ENCODE measurements at places on chromosomes 7 and 10.

GRCh38 chr7:54841772-54842697, 83.0 kb upstream of the SEC61G start:
- DNase-seq = no peak

DNA sequence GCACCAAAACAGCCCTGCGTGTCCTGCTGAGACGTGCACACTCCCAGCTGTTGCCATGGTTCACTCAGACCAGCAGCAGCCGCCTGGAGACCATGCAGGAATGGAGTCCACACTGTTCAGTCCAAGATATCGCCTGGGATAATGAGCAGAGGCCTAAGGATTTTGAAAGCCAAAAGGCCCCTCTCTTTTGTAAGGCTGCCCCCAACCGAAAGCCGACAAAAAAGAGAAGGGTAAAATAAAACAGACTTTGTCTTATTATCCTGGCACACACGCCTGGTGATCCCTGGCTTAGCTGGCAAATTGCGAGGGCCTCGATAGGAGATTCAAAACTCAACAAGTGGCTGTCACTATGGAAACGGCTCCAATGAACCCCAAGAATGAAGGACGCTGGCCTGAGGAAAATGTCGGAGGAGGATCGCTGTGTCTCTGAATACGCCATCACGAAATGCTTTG, 263.6 kb downstream of the SKIDA1 start:
- no peak for DNase-seq

- DNase-seq = no peak
These were observed 65.1 kb upstream of the PHF14 start for GRCh38 chr7:10908600-10908999.

GRCh38 chr7:38178695-38179344, 775 bp downstream of the STARD3NL start:
- no peak for DNase-seq

DNA sequence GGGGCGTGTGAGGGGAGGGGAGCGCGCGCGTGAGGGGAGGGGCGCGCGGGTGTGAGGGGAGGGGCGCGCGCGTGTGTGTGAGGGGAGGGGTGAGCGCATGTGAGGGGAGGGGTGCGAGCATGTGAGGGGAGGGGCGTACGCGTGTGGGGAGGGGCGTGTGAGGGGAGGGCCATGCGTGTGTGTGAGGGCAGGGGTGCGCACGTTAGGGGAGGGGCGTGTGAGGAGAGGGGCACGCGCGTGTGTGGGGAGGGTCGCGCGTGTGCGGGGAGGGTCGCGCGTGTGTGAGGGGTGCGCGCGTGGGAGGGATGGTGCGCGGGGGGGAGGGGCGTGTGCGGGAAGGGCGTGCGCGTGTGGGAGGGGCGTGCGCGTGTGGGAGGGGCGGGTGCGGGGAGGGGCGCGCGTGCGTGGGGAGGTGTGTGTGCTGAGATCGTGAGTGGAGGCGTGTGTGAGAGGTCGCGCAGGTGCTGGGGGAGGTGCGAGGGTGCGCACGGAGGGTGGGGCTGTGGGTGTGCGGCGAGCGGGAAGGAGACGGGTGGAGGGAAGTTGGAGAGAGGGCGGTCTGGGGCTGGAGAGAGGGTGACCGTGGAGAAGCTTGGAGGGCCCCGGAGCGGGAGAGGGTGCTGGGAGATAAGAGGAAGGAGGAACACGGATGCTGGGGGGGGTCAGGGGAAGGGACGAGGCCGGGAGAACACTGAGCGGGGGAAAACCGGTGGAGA, 19.7 kb downstream of the MXI1 start:
- DNase-seq = peak; percentile 56

DNA sequence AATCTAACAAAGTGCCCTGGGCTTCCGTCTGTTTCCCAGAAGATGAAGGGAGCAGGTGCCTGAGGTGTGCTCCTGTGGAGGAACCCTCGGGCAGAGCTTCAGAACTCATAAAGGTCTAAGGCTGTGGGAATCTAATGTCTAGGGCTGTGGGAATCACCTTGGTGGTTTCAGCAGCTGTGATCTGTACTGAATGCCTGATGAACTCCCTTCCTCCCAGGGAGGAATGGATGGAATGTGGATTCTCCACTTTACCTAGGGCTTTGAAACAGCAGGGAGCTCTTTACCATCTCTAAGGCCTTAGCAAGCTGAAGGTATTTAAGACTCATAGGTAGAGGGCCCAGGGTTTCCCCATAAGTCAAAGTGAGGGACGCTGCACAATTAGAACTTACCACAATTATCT, 36.0 kb upstream of the SEMA3E start:
- DNase-seq = no peak

DNA sequence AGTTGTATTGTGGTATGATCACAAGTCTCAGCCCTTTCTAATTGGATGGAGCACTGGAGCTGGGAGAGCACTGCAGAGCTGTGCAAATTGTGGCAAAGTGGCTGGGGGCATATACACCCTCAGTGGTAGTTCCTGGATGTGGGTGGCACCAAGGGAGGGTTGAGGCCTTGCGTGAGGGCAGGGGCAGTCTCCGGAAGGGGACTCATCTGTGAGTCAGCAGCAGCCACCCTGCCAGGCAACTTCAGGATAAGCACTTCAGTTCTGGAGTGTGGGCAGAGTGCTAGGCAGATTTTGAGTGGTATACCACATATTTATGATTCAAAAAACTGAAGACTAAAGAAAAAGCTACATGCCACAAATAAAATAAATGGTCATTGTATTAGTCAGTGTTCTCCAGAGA, 210.5 kb downstream of the ETV1 start:
- peak; percentile 48 for DNase-seq

GRCh38 chr7:94449151-94449725, 54.5 kb downstream of the COL1A2 start:
- DNase-seq = peak; percentile 71

DNA sequence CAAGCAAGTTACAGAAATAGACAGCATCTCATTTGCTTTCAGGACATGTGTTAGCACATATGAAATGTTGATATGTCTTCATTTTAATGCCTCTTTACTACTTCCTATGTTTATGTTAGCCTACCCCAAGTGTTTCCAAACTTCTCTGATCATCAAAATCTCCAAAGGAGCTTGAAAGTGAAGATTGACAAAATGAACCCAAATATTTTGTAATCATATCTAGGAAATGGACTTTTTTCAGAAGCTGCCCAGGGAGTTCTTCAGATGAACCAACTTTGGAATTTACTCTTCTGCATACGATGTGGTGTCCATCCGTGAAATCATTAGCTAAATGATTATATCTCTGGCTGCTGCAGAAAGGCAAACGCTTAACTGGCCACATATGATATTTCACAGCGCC, 101.2 kb upstream of the AOAH start:
- DNase-seq = no peak

DNA sequence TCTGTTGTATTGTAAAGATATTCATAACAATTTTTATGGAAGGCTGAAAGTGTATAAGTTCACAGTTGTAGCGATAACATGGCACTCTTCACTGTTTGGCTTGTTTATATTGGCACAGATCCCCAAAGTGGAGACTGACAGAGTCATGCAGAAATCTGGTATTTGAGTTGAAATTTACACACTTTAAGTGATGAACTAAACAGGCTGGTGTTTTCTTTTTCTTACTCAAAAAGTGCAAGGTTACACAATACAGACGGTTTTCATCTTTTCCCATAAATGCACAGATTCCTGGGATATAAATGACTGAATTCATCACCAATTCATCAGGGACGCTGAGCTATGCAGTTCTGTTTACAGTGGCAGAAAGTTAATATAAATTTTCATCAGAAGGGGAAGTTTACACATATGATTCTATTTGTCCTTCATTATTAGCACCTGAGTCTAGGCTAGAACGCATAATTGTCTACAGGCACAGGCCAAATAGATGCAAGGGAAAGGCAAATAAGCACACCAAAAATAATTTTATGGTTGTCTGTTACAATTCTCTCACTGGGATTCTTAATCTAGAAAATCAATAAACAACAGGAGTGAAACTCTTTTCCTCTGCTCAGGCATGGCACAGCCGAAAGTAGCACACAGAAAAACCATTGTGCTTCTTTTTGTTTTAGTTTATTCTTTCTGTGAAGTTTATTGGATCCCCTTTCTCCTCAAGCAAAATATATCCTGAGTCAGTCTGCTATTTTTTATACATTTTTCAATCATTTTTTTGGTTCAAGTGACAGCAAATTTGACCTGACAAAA, 88.0 kb downstream of the FOXP2 start:
- DNase-seq = no peak

- no peak for DNase-seq
These were observed 28.3 kb downstream of the INHBA start for GRCh38 chr7:41674505-41675023.

DNA sequence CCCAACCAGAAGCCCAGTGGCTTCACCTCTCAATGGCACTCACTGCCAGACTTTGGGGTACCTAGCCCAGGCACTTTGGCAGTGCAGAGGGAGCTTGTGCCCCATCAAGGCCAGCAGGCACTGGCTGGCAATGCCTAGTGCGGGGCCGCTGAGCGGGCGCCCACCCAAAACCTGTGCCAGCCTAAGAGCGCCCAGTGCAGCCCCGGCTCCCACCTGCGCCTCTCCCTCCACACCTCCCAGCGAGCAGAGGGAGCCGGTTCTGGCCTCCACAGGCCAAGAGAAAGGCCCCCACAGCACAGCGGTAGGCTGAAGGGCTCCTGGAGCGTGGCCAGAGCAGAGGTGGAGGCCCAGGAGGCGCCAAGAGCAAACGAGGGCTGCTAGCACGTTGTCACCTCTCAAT, 930.8 kb downstream of the IPMK start:
- DNase-seq = no peak

- DNase-seq = peak; percentile 16
These were observed 116.2 kb upstream of the AFAP1L2 start for GRCh38 chr10:114520453-114520852.

DNA sequence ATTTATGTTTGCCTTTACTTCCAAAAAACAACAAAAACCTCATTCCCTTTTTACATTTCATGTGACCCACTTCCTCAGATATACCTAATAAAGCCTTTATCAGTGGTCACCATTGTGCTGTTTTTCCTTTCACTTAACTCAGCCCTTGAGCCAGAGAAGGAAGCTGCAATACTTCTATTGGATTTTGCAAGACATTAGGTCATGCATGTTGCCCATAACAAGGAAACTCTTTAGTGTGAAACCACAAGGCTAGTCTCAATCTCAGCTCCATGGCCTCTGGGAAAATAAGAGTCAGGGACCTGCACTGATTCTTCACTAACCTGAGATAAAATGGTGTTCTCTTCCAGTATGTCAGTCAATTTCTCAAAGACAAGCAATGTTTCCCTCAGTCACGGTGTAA, 27.8 kb downstream of the STEAP4 start:
- no peak for DNase-seq

GRCh38 chr7:51680594-51681399, 364.2 kb upstream of the COBL start:
- DNase-seq = no peak

- no peak for DNase-seq
These were observed 203.2 kb downstream of the ARL4A start for GRCh38 chr7:12890586-12890985.

DNA sequence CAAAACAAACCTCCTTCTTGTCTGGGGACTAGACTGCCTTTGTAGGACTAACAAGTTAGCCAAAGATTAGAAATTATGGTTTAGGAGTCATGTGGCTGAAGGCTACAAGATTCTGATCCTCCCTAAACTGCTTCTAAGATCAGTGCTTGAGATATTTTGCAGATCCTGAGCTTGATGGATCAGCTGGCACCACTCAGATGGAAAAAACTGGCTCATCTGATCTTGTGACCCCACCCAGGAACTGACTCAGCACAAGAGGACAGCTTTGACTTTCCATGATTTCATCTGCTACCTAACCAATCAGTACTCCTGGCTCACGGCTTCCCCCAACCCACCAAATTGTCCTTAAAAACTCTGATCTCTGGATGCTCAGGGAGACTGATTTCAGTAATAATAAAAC, 271.5 kb upstream of the TAC1 start:
- no peak for DNase-seq

- no peak for DNase-seq
These were observed 162.8 kb upstream of the LANCL2 start for GRCh38 chr7:55202150-55202913.

All from A673 (cell line).